Fibroblast of skin of right quadriceps (primary cell): ENCODE measurements at places on chromosomes 3 and 15.

DNA sequence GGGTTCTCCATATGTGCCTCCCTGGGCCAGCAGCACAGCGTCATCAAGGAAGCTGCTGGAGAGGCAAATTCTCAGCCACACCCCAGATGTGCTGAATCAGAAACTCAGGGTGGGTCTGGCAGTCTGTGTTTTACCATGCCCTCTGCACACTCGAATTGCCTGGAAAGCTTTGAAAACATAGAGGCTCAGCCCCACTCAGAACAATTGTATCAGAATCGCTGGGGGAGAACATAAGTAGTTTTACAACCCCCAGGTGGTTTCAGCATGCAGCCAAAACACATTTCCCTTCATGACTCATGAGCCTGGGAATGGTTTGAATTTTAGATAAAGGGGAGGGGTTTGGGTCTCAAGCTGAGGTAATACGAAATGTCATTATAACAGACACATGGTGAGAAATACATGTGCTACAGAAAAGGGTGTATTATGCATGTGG is 9.6 kb downstream of the TGM4 start:
- peak; percentile 98 for DNase-seq

GRCh38 chr3:77500721-77501120 is 460.8 kb downstream of the ROBO2 start:
- DNase-seq = no peak

DNA sequence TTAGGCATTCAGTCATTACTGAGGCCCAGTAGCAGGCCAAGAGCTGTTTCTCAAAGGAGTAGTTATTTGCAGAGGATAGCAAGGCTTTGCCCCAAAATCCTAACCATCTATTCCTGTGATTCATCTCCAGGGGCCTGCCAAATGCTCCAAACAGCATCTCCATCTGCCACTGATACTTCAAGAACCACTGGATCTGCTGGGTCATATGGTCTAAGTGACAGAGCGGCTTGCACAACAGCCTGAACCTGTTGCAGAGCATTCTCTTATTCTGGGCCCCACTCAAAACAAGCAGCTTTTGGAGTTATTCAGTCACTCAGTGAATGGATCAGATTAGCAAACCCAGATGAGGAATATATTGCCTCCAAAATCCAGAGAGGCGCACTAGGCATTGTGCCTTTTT is 68.8 kb upstream of the ALDH1A3 start:
- DNase-seq = no peak

- DNase-seq = no peak
Observed at GRCh38 chr3:93910097-93910496, 63.6 kb downstream of the PROS1 start.

DNA sequence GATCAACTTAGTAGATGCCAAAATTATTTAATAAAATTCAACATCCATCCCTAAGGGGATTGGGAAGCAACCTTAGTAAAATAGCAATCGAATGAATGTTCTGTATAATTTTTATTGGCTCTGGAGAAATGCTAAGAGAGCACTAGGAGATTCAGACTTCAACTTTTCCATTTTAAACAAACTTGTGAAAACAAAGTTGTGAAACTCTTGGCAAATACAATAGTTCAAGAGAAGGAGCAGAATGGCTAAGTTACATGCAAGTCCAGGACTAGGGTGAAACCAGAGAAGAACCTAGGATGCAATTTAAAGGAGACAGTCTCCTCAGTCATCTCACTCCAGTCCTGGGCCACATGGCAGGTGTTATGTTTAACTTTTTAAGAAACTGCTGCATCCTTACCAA is 16.7 kb upstream of the ZNF280D start:
- peak; percentile 41 for DNase-seq

GRCh38 chr3:122956693-122957455 is 70.7 kb downstream of the SEMA5B start:
- DNase-seq = no peak

DNA sequence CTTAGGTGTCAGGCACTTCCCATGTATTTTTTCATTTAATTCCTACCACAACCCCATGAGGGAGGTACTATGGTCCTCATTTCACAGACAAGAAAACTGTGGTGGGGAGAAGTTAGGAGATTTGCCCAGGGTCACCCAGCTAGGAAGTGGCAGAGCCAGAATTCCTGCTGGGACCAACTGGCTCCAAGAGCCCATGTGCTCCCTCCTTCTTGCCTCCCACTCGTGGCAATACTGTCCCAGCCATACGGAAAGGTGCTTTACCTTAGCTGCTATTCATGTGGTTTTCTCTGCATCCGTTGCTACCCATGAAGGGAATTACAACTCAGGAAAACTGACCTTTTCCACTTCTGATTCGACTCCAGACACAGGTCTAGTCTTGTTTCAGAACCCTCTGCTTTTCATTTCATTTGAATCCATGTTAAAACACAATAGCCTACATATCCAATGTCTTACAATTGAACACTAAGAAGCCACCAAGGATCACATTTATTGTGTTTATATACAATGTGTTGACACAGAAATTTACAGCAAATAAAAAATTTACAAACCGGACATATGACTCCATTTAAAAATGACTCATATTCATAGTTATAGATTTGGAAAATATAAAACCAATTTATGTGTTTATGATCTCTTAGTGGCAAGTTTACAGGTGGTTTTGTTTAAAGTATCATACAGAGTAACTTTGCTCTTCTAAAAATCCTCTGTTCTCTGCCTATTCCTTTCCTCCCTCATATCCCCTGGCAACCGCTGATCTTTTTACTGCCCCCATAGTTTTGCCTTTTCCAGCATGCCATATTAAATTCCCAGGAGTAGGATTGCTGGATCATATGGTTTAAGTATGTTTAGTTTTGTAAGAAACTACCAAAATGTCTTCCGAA is 58.8 kb downstream of the BTD start:
- peak; percentile 50 for DNase-seq

- peak; percentile 13 for DNase-seq
Observed at GRCh38 chr15:43748376-43748775, 2.1 kb downstream of the PDIA3 start.
